RPMI8226 (cell line): ENCODE measurements at places on chromosomes 11 and 22.

DNA sequence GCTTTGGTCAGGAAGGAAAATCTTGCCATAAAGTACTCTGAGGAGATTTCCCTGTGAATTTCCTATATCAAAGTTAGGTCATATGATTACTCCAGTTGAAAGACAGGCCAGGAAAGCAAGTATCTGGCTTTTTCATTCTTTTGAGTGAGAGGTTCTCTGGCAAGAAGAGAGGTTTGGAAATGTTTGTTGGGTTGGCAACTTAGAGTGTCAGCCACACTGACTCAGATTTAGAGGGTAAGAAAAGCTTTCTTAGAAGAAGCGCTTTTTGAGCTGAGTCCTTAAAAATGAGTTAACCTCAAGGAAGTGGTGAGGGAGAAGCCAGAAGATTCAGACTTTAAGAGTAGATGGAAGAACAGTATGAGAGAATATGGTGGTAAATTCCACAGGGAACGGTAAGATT lies 86.1 kb upstream of the BDNF start:
- DNase-seq, result no peak

GRCh38 chr11:61021661-61022212 lies 50.3 kb downstream of the CD6 start:
- DNase-seq, result peak; percentile 75

DNA sequence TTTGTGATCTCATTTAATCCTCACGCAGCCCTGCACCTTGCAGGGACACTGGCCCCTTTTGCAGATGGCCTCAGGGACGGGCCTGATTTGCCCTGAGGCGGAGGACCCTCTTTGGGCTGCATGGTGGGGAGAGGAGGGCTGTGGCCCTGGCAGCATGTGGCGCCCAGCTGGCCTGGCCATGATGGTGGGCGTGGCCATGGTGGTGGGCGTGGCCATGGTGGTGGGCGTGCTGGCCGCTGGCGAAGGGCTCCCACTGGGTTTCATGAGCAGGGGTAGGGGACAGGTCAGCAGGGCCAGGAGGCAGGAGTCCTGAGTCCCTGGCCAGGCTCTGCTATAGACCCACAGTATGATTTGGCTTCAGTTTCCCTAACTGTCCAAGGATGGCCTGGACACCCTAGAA lies 13.1 kb downstream of the WNT11 start:
- DNase-seq, result no peak

DNA sequence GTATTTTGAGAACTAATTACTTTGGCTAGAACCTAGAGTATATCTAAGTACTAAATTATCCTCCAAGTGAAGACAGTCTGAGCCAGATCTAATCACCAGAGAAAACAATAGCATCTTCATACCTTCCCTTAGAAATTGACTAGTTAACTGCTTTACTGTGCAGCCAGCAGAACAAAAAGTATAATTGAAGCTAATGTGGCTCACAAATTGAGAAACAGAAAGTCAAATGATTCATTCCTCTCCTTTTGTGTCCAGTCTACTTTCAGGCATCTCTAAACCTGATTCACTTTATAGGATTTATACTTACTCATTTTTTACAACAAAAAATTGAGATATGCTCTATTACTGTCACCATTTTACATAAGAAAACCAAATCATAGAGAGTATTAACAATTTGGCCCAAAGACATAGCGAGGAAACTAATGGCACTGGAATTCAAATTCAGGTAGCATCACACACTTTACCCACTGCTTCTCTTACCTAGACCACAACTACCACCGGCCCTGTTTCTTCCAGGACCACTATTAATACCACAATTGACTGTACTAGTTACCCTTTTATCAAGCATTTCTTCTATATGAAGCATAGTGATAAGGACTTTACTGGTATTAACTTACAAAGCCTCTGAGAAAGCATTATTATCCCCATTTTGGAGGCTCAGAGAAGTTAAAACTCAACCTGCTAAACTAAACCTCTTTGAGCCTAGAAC lies 1402.6 kb upstream of the TENM4 start:
- no peak for DNase-seq

GRCh38 chr22:49367041-49367697 lies 460.5 kb downstream of the BRD1 start:
- no peak for DNase-seq

- no peak for DNase-seq
These were observed 133.8 kb upstream of the API5 start for GRCh38 chr11:43177975-43178374.

DNA sequence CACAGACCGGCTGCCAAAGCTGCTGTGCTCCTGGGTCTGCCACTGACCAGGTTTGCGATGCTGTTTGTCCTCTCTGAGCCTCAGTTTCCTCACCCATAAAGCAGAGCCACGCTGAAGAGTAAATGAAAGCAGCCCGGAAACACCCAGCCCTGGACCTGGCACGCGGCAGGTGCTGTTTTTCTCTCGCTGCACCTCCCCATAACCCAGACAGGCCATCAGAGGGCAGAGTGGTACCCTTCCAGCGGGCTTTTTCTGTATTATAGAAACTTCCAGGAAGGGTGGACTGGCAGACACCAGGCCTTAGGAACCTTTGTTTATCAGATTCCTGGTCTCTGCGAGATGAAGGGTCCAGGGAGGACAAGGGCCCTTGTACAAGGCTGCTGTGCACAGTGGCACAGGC lies 17.9 kb upstream of the FGF19 start:
- DNase-seq, result peak; percentile 79

DNA sequence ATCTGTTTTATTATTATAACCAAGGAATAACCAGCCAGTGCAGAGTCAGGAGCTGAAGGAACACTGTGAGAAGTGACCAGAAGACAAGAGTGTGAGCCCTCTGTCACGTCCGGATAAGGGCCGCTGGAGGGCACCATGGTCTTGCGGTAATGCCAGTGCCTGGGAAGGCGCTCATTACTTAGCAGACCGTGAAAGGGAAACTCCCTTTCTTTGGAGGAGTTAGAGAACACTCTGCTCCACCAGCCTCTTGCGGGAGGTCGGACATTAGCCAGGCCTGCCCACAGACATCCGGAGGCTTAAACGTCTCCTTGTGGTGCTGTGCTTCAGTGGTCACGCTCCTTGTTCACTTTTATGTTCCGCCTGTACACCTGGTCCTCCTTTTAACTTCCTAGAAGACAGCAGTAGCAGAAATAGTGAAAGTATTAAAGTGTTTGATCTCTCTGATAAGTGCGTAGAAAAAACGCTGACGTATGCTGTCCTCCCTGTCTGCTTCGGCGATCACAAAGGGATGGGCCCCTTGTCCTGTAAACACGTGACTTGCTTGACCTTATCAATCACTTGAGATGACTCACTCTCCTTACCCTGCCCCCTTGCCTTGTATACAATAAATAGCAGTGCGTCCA lies 120.6 kb upstream of the LMO1 start:
- no peak for DNase-seq

DNA sequence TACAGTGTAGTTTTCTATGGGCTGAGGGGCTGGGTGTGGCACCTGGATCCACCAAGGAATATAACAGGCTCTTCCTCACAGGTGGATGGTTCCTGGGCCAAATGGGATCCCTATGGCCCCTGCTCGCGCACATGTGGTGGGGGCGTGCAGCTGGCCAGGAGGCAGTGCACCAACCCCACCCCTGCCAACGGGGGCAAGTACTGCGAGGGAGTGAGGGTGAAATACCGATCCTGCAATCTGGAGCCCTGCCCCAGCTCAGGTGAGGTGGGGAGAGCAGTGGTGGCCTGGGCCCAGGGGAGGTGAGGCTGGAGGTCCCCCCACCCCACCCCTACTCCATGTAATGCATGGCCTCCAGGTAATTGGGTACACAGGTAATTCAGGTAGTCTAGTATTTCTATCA lies 20.7 kb downstream of the ADAMTS15 start:
- DNase-seq, result no peak

DNA sequence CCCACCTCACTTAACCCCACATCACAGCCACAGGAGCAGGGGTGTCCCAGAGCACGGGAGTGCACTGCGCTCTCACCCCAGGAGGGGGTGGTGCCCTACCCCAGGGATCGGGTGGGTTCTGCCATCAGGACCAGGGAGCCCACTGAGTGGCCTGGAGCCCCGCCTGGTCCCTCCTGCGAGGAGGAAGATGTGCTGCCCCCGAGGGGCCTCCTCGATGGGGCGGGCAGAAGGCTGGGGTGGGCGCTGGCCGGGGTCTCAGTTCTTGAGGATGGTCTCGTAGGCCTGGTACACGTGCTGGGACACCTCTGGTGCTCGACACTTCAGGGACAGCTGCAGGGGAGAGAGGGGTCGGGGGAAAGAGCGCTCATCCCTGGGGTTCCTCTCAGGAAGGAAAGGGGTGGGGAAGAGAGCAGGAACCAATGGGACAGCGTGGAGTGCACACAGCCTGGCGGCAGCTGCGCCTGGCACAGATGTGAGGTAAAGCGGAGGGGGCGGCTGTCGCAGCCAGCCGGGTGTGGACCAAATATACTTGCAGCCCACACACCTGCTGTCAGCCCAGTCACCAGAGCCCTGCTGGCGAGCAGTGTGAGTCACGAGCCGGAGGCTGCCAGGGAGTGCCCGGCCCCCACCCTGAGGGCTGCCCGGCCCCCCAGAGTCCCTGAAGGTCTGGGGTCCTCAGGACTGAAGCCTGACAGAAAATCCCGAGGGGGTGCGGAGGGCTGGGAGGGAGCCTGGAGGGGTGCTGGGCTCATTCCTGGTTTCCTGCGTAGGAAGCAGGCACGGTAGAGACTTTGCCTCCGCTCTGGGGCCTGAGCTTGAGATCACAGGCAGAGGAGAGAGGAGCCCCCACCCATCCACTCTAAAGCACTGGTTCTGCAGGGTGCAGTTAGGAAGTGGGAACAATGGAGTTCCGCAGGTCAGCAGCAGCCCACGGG lies 13.3 kb upstream of the RASL10A start:
- DNase-seq, result no peak

DNA sequence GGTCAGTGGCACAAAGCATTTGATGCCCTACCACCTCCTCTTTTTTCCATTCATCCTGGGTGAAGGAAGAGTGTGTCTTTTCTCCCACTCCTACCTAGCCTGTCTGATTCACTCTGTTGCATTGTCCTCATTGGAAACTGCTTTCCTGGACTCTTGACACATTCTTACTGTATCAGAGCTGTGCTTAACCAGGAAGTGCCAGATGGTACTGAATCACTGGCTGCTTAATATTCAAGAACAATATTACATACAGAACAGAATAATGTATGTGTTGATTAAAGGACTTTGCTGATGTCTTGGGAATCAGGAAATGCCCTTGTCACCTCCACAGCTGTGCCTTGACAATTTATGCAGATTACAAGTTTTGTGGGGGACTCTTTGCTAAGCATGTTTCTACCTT lies 44.4 kb downstream of the SVIP start:
- no peak for DNase-seq

DNA sequence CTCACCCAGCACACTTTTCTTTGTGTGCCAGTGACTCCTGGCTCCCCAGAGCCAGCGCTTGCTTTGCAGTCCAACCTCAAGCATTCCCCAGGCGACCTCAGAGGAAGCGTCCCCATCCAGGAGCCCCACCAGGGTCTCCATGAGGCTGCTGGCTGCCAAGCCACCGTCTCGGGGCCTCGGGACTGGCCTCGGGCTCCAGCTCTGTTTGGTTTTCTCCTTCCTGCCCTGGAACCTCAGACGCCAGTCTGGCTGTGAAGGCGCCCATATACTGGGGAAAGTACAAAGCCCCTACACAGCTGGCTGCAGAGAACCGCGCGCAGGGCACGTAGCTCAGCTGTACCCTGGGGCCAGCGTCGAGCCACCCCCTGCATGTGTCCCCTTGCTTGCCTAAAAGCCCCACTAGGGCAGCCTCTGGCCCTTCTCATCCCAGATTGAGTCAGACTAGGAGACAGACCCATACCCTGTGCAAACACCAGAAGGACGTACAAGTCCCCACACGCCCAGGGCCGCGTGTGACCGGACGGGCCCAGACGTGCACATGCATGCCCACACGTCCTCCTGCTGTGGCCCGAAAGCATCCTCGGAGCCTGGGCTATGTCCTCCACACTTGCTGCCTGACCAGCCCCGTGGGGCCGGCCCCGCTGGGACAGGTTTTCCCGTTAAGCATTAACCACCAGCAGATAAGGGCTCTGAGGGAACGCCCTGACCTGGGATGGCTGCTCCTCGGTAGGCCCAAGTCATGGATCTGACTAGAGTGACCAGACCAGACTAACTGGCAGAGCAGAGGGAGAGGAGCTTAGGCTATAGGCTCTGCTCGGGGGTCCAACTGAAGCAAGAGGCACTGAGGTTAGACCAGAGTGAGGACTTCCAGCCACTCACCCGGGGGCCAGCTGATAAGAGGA lies 4.2 kb upstream of the SYT8 start:
- DNase-seq, result no peak

DNA sequence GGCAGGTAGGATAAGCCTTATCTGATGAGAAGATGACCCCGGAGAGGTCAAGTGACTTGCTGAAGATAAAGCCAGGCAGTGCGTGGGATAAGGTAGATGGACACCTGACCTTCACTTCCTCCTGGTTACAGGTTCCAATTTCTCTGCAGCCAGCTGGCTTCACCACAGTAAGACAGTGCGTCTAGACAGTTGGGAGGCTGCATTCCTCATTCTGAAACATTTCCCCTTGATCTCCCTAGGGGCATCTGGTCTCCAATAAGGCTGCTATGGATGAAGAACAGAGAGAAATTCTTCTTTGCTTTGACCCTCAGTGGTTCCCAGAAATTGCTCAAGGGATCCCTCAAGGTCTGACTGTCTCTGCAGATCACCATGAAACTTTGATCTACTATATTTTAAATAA lies 211.3 kb downstream of the MYO18B start:
- DNase-seq, result no peak

- no peak for DNase-seq
These were observed 19.4 kb upstream of the P2RY2 start for GRCh38 chr11:73198677-73199076.

GRCh38 chr22:29758068-29758622 lies 8.7 kb downstream of the ZMAT5 start:
- no peak for DNase-seq

DNA sequence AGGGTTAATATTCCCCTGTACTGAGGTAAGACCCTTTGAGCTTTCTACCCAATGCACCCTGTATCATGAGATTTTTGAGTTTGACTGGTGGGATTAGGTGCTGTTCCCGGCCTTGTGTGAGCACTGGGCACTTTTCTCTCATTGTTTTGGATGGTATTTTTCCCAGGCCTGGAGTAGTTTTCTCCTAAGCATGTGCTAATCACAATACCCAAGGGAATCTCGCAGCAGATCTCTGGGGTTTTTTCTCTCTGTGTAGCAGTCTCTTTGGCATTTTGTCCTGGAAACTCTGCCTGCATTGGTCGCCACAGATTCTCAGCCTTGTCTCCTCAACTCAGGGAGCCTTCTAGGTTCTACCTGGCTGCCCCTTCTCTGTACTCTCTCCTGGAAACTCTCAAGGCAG lies 19.9 kb downstream of the IGHMBP2 start:
- no peak for DNase-seq

GRCh38 chr11:70757241-70757640 lies 358.9 kb downstream of the CTTN start:
- DNase-seq, result no peak

DNA sequence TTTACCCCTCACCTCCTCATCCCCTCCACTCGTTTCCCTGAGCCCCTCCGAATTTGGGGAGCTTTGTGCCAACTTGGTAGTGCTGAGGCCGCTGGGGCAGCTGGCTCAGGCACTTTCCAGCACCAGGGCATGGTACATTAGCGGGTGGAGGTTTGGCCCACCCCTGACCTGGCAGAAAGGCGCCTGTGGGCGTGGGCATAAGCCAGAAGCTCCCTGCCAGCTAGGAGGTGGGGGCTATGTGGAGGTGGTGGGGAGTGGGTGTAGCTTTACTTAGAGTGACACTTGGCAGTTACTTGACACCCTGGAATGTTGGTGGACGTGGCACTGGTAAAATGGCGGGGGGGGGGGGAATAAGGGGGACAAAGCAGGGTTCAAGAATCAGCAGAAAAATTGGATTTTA lies 10.3 kb upstream of the IGF2 start:
- no peak for DNase-seq
